ENCODE measurements at places on chromosomes 4 and X.

DNA sequence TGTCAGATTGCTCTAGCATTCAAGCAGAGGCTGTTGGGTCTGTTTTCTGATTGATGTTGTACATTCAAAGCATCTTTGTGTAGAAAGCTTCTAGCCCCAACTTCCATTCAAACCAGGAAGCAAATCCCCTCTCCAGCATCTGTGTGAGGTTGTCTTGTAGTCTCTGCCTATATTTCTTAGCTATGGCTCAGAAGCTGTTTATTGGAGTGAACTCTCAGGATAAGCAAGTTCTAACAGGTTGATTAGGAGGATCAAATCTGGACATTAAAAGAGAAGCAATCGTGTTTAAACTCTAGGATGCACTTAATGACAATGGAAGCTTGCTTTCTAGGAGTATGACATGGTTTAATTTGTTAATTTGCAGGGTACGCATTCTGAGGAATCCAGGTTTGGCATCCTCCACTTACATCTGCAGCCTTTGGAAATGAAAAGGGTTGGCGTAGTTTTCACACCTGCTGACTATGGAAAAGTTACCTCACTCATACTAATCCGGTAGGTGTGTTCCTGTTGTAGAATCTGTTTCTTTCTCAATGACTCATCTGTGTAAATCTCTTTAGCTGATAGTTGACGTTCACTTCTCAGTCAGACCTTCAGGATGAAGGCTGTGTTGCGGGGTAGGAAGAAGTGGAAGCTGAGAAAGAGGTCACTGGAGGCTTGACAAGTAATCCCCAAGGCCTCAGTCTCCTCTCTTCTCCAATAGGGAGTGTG, 88.0 kb upstream of the TLR2 start:
- DNase-seq, result no peak

GRCh38 chr4:78032929-78033328, 24.2 kb upstream of the FRAS1 start:
- no peak for DNase-seq

- DNase-seq, result peak; percentile 96
Observed at GRCh38 chrX:16484338-16484737, 165.6 kb upstream of the S100G start.

- no peak for DNase-seq
Observed at GRCh38 chr4:7390906-7391636, 43.7 kb downstream of the PSAPL1 start.

DNA sequence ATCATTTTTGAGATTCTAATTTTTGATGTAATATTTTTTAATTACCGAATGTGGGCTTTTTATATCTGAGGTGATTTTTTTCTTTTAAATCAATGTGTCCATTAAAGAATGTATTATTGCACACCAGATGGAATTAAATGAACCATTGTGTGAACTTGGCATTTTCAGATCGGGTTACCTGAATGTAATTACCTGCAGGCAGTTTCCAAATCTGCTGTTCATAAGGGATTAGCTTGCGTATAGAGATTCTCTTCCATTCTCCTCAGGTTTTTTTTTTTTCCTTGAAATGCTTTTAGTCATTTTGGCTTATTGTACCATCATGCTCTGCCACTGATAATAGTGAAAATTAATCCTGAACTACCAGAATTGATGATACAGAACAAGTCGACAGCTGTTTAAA, 511.5 kb upstream of the ATOH1 start:
- DNase-seq, result no peak

- peak; percentile 74 for DNase-seq
Observed at GRCh38 chr4:144582105-144582850, 63.7 kb upstream of the HHIP start.

DNA sequence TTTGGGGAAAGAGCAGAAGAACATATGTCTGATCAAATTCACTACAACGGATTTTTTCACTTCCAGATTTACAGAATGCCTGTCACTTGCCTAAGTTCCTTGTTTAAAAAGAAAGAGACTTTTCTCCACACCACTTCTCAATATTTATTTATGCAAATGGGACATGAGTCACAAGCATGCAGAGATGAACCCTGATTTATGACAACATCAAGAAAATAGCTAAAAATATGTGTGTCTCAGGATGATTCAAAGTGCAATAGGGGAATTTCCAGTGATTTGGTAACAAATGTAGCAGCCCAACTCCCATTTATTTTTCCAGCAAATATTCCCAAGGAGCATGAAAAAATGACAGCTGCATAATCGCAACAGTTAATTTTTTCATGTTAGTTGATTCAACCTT, 180.4 kb upstream of the FAT1 start:
- peak; percentile 90 for DNase-seq

GRCh38 chr4:108375434-108375833, 206.7 kb upstream of the LEF1 start:
- DNase-seq, result no peak

GRCh38 chrX:115425359-115425758, 135.6 kb upstream of the PLS3 start:
- no peak for DNase-seq

DNA sequence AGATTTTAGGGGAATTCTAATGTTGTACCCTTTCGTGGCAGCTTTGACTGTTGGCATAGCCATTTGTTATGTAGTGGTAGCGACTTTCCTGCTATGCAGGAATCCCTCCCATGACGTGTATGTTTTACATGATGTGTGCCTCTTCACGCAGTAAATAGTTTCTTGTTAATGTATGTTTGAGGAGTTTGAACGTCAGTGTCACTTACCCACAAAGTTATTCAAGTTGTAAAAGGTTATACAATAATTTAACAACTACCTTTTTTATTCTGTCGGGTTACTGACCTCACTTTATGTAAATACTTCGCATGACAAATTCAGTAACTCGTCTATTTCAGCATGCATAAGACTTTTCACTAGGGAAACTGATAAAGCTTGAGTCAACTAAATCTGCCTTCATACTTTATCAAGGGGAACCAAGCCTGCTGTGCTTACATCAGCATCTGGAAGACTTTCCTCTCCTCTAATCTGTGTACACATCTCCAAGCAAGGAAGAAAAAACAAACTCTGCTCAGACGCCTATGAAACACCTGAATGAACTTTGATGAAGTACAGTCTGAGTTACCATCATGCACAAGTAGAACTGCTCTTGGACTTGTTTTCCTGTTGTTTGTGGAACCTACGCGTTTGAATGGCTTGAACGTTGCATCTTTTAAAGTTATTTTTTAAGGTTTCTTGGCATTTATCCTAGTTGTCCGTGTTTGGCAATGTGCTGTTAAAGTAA, 61.2 kb downstream of the SLC9A6 start:
- no peak for DNase-seq

DNA sequence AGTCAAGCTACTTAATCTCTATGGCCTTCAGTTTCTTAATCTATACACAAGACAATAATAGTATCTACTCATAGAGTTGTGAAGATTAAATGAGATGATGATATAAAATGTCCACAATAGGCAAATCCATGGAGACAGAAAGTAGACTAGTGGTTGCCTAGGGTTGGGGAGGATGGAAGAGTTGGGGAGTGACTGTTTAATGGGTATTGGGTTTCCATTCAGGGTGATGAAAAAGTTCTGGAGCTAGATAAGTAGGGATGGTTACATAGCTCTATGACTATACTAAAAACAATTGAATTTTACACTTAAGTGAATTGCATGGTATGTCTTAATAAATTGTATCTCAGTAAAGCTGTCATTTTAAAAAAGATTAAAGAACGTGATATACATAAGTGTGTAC, 35.7 kb downstream of the BCORL1 start:
- no peak for DNase-seq

DNA sequence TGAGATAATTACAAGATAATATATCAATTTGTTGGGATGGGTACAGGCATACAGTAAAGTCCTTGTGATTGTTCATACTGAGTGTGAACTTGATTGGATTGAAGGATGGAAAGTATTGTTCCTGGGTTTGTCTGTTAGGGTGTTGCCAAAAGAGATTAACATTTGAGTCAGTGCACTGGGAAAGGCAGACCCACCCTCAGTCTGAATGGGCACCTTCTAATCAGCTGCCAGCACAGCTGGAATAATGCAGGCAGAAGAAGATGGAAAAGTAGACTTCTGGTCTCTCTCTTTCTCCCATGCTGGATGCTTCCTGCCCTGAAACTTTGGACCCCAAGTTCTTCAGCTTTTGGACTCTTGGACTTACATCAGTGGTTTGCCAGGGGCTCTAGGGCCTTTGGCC, 457.9 kb upstream of the SLIT2 start:
- no peak for DNase-seq

DNA sequence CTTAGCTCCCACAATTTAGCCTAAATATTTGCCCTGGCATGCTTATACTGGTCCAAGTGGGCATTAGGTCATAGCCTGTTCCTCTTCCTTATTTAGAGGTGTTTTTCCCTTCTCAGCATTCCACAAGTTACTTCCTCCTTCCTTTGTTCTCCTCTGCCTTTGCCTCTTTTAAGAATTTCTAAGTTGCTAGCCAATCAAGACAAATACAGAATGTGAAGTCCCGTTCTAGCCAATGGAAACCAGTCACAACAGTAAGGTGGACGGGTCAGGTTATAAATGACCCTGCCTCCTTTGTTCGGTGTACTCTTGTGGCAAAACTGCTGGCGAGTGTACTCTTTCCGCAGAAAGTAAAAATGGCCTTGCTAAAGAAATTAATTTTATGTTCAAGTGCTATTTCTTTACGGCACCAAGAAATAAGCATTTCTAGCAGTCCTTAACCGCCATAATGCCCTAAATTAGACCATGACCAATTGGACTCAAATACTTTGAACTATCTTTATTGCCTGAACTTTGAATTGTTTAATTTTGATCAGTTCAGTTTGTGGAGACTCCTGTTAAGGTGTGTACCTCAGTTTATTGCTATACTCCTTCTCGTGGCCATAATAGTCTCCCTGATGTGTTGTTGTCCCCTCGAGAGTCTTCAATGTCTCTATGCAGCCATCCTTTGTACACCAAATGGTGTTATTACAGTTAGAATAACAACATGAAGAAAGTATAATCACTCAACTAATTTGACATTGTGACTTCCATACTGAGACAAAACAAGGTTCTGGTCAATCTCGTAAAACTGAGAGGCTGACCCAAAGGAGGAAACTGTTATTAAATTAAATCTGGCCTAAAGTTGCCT, 1.6 kb upstream of the HADH start:
- no peak for DNase-seq

- DNase-seq, result no peak
Observed at GRCh38 chrX:68686097-68686977, 38.9 kb downstream of the STARD8 start.

Data from fibroblast of skin of right biceps (primary cell).